Activated T-helper 1 cell treated with anti-CD3 and anti-CD28 coated beads, Interleukin-12 subunit alpha, Interleukin-12 subunit beta, Interleukin-2, Interleukin-4 antibody, amounts not matched to agents 30 ng/mL and 10 ng/mL and 1 ng/mL, durations not matched to agents 14 hours and 24 hours and 36 hours (primary cell): ENCODE measurements at places on chromosomes 6 and 20.

DNA sequence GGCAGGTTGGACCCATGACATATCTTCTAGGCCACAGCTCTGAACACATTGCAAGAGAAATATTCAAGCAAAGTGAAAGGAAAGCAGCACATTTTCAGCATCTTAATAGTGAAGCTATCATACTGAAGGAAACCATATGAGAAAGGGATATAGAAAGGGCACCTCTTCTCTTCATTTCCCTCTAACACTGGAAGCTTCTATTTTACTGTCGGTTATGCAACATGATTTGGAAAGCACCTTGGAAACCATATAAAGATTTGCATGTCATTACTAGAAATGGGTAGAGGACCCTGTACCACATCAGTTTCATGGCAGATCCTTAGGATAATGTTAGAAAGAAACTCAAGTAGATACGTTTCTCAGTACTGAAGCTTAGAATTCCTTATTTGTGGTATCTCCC is 70.5 kb upstream of the HMGN3 start:
- H3K4me3 ChIP-seq: no peak overlapping the region
- DNase-seq: no peak
- no peaks in the 10 kb centered on the region for H3K4me1 ChIP-seq

DNA sequence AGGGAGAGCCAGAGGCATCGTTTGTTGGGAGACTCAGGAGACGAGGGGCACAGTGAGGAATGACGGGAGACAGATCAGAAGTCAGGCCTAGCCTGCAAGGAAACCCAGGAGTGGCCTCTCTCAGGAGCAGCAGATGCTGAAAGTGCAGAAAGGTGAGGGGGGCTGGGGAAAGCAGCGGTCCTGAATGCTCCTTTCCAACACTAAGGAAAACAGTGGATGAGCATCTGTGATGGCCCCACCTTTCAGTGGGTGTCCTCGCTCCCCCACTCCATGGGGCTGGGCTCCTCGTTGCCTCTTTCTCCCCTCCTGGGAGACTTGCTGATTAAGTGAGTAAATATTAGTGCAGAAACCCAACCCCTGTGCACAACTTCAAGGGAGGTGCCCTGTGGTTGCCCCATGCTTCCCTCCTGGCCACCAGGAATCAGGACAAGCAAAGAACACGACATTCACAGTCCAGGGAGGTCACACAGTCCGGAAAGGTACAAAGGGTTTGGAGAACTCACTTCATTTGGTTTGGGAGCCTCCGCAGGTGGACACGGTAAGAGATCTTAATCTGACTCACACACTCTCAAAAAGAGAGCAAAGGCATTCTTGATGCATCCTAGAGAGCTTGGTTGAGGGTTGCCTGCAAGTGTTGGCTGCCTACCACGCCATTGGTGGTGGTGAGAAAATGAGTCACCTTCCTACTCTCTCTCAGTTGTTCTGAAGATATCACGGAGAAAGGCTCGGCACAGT is 9.7 kb upstream of the BPIFB1 start:
- H3K4me3 ChIP-seq: no peak overlapping the region
- H3K4me1 ChIP-seq: peaks cover 5% of the 10 kb centered on the region
- H3K36me3 ChIP-seq: no peaks in the 10 kb centered on the region
- H3K27ac ChIP-seq: no peak overlapping the region
- no peak for DNase-seq

DNA sequence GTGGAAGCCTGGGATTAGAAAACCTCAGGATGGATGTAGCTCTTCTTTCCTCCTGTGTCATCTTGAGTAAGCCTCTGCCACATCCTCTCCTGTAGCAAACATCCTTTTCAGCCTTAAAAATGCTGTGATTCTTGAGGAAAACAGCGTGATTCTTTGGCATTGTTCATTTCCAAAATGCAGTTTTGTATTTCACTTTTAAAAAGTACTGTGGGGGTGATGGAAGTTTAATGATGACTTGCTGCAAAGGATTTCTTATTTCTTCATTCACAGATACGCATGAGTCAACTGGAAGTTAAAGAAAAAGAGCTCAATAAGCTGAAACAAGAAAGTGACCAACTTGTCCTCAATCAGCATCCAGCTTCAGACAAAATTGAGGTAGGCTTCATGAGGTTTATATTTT is 23.9 kb upstream of the SNRNP48 start:
- H3K4me1 ChIP-seq: no peaks in the 10 kb centered on the region
- H3K36me3 ChIP-seq: no peaks in the 10 kb centered on the region
- no peak overlapping the region for H3K27ac ChIP-seq
- H3K27me3 ChIP-seq: peaks cover 22% of the 10 kb centered on the region

- DNase-seq: no peak
- H3K36me3 ChIP-seq: no peaks in the 10 kb centered on the region
Measured at GRCh38 chr20:12928358-12928754, 80.4 kb upstream of the SPTLC3 start.

DNA sequence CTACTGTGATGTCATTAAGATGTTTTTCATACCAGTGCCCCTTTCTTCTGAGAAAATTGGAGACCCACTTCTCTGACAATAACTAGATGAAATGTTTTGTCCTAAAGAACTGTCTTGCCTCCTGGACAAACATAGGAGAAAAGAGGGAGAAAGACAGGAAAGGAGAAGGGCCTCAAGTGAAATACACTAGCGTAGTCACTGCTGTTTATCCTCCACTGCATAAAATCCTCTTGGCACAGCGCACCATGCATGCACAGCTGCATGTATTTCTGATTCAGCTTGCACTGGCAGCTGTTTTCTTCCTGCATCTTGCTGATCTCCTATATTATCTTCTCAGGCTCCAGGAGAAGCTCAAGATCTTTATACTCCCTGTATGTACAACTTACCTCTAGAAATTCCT is 158.0 kb upstream of the BMP5 start:
- H3K27ac ChIP-seq: no peak overlapping the region
- H3K27me3 ChIP-seq: no peaks in the 10 kb centered on the region

DNA sequence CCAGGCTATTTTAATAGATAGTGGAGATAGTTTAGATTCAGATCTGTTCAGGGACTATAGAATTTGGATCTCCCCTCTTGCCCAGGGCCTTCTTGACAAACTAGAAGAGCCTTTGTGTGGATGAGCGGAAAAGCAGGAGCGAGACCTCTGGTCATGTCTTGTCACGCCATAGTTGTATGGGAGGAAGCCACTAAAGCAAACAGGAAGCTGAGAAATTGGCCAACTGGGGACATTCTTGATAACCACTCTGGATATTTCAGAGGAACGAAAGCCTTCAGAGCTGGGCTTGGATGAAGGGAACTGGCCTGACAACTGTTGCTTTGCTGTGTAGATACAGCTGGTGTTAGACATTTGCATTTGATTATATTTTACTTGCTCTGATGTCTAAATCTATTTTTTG is 54.1 kb upstream of the EXOC2 start:
- no peak for DNase-seq
- H3K4me3 ChIP-seq: no peak overlapping the region
- peaks cover 15% of the 10 kb centered on the region for H3K27me3 ChIP-seq
- no peaks in the 10 kb centered on the region for H3K36me3 ChIP-seq
- H3K4me1 ChIP-seq: peaks cover under 1% of the 10 kb centered on the region
- no peak overlapping the region for H3K27ac ChIP-seq

DNA sequence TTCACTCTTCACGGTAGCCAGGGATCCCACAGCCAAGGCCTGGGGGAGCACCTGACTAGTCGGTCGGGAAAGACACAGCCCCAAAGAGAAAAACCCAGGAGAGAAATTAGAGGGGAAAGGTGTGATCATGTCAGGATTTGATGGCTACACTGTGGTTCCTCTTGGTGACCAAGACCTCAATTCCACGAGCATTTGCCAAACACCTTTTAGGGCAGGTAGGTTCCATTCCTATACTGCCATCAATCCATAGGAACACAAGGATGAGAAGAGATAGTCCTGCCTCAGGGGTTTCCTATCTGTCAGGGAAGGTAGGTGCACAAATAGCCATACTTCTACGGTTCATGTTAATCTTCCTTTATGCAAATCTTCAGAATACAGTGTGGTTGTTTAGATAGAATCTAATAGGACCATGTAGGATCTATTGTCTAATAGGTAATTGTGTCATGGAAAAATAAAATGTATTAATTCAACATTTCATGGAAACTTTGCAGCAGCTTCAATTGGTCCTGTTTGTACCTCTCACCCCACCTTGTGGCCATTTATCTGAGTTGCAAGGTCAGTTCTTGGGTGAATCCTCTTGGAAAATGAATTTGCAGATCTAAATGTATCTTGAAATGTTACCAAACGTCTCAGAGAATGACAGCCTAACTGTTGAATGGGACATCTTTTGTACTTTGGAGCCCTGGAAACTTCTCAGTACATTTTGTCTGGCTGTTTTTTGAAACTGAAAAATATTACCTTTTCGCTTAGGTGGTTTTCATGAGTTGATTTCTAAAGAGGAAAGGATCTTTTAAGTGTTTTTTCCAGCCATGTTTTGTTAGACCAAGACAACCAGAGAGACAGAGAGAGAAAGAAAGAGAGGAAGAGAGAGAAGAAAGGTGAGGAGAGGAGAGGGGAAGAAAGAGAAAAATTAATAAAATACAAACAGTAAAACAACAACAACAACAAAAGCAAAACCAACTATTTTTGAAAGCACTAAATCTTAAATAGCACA is 33.7 kb upstream of the IYD start:
- H3K27ac ChIP-seq: no peak overlapping the region
- H3K4me1 ChIP-seq: no peaks in the 10 kb centered on the region
- no peak for DNase-seq
- H3K27me3 ChIP-seq: peaks cover 7% of the 10 kb centered on the region
- H3K4me3 ChIP-seq: no peak overlapping the region

- H3K4me3 ChIP-seq: no peak overlapping the region
- DNase-seq: no peak
- no peaks in the 10 kb centered on the region for H3K4me1 ChIP-seq
- peaks cover 11% of the 10 kb centered on the region for H3K27me3 ChIP-seq
Measured at GRCh38 chr6:130424710-130425109, 58.9 kb downstream of the TMEM200A start.

- H3K27ac ChIP-seq: no peak overlapping the region
- H3K27me3 ChIP-seq: no peaks in the 10 kb centered on the region
- DNase-seq: no peak
- H3K4me3 ChIP-seq: no peak overlapping the region
Measured at GRCh38 chr6:90537723-90538258, 49.1 kb downstream of the MAP3K7 start.

DNA sequence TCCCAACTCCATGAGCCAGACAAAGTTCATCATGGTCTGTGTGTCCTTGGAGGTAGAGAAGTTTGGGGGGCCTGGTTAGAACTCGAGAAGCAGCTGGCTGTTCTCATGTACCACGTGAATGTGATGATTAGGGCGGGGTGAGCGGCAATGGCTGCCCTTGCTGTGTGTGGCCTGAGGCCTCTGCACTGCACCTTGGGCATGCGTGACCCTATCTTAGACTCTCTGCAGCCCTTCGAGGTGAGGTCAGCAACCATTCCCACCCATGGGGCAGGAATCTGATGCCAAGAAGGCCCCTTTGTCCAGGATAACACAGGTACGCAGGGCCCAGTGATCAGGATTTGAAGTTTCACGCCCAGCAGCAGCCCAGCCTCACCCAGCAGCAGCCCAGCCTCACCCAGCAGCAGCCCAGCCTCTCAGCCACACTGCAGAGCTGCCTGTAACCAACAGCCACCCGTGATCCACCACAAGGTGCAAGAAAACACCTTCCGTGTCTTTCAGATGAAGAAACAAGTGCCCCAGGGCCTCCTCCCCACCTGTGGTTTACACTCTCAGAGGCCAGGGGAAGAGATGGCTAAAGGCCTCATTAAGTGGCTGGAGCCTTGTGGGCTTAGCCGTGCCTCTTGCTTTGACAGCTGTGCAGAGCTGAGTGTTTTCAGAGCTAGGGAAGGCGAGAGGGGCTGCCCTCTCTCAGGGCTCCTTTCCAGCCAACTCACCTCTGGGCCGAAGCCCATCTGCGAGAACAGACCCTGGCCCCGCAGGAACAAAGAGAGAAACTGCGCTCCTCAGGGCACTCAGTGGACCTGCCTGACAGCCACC is 195.2 kb upstream of the CDH4 start:
- no peaks in the 10 kb centered on the region for H3K36me3 ChIP-seq
- no peaks in the 10 kb centered on the region for H3K27me3 ChIP-seq
